ENCODE measurements at places on chromosomes 5 and 9. TPM values are rescaled to one million over a fixed set of nuclear protein-coding genes. Genes with fewer than 3 reads are reported as not detected.

DNA sequence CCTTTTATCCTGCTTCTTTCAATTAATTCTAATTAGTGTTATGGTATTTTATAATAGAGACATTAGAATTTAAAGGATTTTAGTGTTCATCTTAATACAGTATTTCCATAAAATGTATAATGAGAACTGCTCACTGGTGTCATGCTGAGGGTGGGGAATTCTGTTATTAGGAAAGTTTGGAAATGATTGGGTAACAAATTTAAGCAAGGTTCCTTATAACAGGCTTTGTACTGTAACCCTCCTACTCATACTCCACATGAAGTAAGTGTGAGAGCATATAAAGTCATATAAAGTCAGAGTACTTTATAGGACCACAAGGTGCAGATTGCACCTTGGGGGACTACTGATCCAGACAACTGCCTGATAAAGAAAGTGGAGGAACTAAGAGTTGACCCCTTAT is 42.2 kb downstream of the SV2C start:
- no peak for DNase-seq

GRCh38 chr9:109619310-109619709 is 121.2 kb upstream of the PTPN3 start:
- no peak for DNase-seq

GRCh38 chr9:92607773-92608172 is 62.2 kb downstream of the IPPK start:
- no peak for DNase-seq

DNA sequence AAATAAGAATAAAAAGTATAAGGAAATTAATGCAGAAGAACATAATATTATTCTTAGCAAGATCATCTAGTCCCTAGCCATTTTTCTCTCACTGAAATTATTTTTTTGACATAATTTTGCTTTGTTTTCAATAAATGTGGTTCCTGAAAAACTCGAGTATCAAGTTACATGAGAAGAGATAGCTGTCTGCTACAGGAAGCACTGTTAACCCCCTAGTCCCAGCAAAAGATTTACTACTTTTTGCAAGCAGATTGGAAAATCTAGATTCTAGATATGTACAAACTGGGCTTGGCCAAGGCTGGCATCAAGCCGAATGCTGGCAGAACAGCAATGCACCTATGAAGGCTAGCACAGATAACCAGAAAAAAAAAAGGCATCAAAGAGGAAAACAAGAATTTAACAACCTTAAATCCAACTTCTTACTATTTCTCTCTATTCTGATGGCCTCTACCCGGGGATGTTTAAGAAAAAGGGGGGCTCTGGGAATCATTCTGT is 21.9 kb upstream of the ISCA1 start:
- DNase-seq = no peak

GRCh38 chr5:32785611-32786254 is 74.6 kb downstream of the NPR3 start:
- DNase-seq = no peak

PCDH12 gene
- 0.32 TPM for total RNA-seq

GRIA1 gene
- not detected for total RNA-seq

RASEF gene
- total RNA-seq = 21.5 TPM

SARDH gene
- total RNA-seq = 8.9 TPM

SLC34A3 gene
- not detected for total RNA-seq

Measured in pancreas (tissue), 10 donors.